ENCODE measurements at places on chromosomes 2 and 18.

- DNase-seq, result no peak
Measured at GRCh38 chr18:60149316-60149715, 223.3 kb downstream of the MC4R start.

- DNase-seq, result no peak
Measured at GRCh38 chr2:47628904-47629303, 154.0 kb upstream of the MSH6 start.

- no peak for DNase-seq
Measured at GRCh38 chr2:226380679-226381078, 418.9 kb downstream of the IRS1 start.

DNA sequence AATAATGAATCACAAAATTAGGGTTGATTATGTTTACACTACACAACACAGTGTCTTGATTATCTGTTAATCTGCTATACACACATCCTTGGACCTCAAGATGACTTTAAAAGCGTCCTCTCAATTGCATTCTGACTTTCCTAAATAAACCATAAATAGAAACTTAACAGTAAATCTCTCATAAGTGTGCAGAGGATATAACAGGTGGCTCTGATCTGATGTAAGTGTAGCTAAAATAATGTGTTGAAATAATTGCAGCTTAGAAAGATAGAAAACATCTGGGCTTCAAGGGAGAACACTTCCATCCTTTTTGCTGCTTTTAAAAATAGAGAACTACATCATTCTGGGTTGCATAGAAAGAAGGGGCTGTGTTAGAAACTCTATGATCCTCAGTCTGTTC, 78.4 kb upstream of the EFEMP1 start:
- DNase-seq, result no peak

- no peak for DNase-seq
Measured at GRCh38 chr18:38575648-38576047, 1010.0 kb upstream of the CELF4 start.

GRCh38 chr2:97868986-97869721, 126.6 kb downstream of the TMEM131 start:
- no peak for DNase-seq

DNA sequence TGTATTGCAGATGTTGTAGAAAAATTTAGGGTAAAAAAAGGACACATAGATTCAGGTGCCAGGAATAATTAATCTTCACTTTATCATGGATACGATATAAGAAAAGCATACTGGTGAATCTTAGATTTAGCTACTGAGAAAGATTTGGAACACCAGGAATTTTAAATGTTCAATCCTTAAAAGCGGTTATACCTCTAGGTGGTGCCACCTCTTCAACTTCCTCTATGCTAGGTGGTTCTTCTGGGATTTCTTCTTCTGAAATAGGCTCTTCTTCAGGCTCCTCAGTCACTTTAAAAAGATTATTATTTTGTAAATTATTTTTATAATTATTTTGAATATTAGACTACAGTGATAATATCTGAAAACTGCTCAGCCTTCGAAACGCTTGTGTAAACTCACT, 133.1 kb downstream of the TTN start:
- DNase-seq, result no peak

- DNase-seq, result no peak
Measured at GRCh38 chr2:158140201-158140600, 38.5 kb downstream of the UPP2 start.

GRCh38 chr18:41036346-41036745, 918.7 kb upstream of the PIK3C3 start:
- no peak for DNase-seq

All from cerebellar nuclear complex (tissue), 1 donor.